ENCODE measurements at places on chromosomes 7 and 10.

DNA sequence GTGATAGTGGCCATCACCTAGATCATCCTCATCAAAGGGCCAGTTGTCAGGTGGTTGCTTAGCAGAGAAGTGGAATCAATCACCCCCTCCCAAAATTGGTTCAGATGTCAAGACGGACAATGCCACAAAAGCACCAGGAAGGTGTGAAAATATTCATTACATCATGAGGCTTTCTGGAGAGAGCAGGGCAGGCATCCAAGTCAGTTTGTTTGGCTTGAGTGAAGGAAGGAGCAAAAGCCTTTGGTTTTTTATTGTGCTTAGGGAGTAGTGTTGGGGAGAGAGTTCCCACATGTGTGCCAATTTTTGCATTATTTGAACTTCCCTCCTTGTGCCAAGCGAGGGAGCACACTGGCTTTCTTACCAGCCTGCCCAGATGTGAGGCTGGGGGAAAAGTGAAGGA, 1082.9 kb downstream of the LRMDA start:
- no peak for DNase-seq

- no peak for DNase-seq
These were observed 56.6 kb downstream of the TMEM209 start for GRCh38 chr7:130148561-130148960.

- no peak for DNase-seq
These were observed 128.8 kb upstream of the DNAJB12 start for GRCh38 chr10:72483471-72483870.

- DNase-seq = no peak
These were observed 34.1 kb downstream of the LRRC20 start for GRCh38 chr10:70348228-70348850.

GRCh38 chr10:129517680-129518057, 50.6 kb downstream of the MGMT start:
- no peak for DNase-seq

Measured in GOT3 (cell line).